RPMI8226 (cell line): ENCODE measurements at places on chromosomes 4 and X.

GRCh38 chr4:78534286-78534955 is 17.1 kb upstream of the ANXA3 start:
- no peak for DNase-seq

DNA sequence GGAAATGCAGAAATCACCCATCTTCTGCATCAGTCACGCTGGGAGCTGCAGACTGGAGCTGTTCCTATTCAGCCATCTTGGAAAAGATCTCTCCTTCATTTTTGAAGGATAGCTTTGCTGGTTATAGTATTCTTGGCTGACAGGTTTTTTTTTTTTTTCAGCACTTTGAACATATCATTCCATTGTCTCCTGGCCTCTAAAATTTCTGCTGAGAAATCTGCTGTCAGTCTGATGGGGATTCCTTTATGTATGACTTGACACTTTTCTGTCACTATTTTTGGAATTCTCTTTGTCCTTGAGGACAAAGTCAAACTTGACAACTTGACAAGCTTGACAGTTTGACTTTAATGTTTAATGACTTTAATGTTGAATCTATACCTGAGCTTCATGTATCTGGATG is 16.8 kb downstream of the HPGDS start:
- no peak for DNase-seq

DNA sequence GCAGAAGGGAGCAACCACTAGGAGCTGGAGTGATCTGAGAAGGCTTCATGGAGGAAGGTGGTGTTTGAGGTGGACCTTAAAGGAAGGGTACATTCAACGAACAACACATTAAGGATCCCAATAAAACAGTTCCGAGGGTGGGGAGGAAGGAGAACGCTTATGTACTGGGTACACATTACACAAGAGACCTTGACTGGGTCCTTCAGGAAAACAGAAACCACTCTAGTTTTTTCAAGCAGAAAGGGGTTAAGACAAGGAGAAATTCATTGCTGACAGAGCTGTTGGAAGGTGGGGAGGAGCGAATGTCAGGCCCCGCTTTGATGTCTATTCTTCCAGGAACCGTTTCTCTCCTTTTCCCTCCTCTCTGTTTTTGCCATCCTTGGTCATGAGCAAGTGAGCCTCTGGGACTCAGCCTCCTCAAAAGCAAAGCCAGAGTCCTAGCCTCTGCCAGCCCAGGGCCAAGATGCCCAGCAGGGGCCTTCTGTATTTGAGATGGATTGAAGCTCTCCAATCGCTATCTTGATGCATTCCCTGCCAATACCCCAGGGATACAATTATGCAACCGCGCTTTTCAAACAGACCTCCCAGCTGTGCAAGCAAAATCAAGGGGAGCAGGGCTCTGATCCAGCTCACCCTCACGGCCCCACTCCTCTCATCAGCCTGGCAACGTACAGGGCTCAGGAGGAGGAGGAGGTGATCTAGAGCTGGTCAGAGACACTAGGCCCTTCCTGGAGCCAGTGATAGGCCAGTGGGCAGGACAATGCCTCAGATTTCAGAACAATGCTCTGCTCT is 48.4 kb downstream of the ZBTB49 start:
- DNase-seq = no peak

- no peak for DNase-seq
These were observed 472.5 kb upstream of the RPS6KA3 start for GRCh38 chrX:20739038-20739745.

DNA sequence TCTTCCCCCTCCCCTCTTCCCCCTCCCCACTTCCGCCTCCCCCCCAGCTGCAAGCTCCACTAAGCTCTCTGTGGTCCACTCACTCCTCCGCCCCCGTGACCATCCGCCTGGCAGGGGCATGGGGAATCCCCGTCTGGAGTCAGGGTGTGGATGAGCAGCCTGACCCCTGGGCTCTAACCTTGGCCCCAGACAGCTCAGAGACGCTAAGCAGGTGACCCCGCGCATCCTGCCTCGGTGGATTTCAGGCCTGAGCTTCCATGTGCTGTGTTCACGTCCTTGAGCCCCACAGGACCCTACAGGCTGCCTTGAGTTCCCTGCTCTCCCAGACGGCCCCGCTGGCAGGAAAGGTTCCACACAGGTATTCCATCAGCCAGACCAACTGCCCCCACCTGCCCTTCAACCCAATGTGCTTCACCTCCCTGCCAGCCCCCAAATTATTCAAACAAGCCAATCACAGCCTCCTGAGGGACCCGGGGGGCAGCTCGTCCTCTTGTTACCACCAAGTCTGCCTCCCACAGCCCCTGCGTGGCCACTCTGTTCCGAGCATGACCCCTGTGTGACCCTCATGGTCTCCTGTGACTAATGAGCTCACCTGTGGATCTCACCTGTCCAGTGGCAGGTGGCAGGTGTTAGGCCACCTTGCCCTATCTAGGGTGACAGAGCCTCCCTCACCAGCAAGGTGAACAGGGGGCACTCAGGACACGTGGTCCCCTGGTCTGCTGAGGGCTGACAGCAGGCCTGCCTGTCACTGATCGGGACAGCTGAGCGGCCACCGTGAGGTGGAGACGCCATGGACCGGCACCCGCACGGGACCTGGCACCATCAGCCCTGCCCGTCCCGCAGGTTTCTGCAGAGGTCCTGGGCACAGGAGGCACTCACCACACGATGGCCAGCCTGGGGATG is 73.2 kb upstream of the MXD4 start:
- DNase-seq = no peak

GRCh38 chr4:140673729-140674128 is 82.5 kb downstream of the TBC1D9 start:
- no peak for DNase-seq

- DNase-seq = no peak
These were observed 78.3 kb upstream of the C1QTNF7 start for GRCh38 chr4:15349531-15349935.

DNA sequence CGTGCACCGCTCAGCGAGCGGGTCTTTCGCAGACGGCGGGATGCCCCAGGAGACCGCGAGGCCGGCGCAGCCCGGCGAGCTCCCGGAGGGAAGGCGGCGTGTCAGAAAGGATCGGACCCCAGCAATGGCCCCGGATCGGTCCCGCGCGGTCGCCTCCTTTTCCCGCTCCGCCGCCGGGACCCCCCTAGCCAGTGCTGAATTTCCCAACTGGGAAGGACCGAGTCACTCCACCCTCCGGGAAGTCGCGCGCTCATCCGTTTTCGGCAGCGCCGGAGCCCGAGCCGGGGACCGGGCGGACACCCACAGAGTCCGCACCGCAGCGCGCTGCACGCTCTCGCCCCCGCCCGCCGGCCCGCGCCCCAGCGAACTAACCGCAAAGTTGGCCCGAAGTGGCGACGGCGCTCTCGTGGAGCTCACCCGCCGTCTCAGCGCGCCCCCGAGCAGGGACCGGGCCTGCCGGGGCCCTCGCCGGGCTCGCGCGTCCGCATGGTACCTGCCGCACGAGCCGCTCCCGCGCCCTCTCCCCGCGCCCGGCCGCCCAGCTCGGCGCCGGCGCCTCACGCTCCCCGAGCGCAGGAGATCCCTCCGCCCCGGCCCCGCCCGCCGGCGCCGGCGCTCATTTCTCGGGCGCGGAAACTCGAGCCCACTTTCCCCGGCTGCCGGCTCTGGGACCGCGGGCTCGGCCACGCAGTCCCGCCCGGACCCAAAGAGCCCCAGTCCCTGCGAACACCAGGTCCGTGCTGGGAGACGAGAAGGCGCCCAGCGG is at the start of gene FAT1:
TSS of gene FAT1 (minus strand) at position 565 of the 766 bp plus-strand sequence. CDS start 14,029 bp downstream, outside the sequence.
- no peak for DNase-seq
